Right renal cortex interstitium (tissue), 3 donors: ENCODE measurements at places on chromosomes 2 and 18. TPM values are rescaled to one million over a fixed set of nuclear protein-coding genes. Genes with fewer than 3 reads are reported as not detected.

TPGS2 gene
- 159 TPM for polyA plus RNA-seq

ATP6V1B1 gene
- 58.0 TPM for polyA plus RNA-seq

DNA sequence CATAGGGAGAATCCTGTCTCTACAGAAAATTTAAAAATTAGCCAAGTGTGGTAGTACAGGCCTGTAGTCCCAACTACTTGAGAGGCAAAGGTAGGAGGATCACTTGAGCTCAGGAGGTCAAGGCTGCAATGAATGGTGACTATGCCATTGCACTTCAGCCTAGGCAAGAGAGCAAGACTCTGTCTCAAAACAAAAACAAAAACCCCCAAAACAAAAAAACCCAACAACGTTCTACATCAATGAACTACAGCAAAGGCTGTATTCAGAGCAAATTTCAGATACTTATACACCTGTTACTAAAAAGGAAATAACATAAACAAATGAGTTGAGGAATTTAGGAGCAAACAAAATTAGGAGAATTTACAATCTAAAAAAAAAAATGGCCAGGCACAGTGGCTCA lies 22.6 kb downstream of the YES1 start:
- DNase-seq, result no peak

DNA sequence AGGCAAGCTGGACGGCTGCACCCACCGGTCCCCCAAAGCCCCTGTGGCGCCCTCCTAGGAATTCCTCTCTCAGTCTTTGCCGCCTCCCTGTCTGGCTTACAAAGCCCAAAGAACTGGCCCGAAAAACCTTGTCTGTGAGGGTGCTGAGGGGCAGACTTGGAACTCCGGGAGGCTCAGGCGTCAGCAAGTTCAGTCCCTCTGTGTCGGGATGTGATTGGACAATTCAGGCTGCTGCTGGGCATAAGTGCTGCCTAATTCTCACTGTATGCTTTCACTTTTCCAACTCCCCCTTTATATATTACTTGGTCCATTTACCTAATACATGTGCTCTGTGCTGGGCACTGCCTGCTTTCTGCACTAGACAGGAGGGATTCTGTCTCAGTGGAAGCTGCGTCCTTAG lies 20.3 kb upstream of the SH3RF3 start:
- DNase-seq, result no peak

DNA sequence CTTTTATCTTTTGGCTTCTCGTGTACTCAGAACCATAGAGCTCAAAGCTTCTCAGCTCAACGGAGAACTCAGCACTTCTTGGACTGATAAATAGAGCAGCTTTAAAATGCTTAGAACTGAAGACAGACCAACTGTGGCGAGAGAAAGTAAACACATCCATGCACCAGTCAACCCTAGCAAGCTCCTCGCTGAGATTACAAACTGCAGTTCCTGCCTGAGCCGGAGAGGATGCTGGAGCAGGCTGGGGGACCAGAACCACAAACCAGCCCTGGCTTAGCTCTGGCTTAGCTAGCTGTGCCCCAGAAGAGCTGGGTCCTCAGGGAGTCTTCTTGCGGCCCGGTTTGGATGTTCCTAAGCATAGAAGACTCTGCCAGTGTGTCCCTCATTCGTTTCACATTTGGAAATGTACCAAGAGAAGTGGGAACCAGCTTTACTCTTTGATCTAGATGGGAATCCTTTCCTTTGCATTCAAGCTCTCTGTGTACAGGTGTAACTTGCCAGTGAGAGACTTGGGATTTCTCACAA lies 5.6 kb downstream of the PAX8 start:
- DNase-seq, result no peak

DNA sequence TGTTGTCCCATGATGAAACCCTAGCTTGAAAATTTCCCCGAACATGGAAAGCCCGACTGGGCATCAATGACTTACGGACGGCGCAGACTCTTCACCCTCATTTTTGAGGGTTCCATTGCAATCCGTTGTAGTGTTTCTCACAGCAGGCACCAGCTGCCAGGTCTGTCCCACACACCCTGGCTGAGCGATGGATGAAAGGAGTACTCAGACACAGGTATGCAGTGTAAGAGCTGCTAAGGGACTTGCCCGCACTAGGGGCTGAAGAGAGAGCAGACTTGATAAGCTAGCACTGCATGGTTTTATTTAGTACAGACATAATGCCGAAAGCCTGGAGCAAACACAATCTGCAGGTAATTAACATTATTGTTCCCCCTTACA lies 15.8 kb downstream of the DYNAP start:
- no peak for DNase-seq

DNA sequence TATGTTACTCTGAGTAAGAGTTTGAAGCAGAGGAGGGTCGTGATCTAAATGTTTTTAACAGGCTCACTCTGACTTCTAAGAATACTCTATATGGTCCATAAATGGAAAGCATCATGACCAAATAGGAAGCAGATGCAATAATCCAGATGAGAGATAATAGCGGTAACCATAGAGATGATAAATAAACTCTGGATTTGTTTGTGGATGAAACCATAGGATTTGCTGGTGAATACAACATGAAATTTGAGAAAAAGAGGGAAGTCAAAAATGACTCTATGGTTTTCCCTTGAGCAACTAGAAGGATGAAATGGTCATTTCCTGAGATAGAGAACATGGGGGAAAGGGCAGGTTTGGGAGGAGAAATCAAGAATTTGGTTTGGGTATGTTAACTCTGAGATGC lies 3.9 kb downstream of the HEATR5B start:
- no peak for DNase-seq

DNA sequence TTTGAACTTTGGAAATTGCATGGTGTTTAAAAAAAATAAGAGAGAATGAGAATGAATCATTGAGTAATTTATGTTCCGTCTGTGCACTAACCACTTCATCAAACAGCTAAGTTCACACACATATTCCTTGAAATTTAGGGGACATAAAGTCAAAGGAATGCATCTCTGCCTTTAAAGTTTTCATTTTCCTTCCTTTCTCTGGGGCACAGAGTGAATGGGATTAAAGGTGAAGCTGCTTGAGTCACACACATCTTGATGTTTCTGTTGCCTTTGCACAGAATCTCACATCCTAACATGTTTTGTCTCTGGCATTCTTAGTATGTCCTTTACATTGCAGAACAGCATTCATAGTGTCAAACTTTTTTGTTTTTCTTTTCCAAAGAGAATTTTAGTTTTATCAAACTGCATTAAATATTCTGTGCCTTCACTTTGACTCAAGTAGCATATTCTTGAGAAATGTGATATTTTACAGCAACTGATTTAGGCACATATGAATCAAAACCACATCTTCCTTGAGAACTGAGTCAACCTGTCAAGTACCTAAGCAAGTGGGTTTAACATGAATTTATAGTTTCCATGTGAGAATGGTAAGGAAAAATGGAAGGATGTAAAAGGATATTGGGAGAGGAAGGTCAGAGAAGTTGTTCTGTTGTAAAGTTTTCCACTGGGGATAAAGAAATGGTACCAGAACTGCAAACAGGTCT lies 169.1 kb upstream of the THUMPD2 start:
- DNase-seq, result no peak

DNA sequence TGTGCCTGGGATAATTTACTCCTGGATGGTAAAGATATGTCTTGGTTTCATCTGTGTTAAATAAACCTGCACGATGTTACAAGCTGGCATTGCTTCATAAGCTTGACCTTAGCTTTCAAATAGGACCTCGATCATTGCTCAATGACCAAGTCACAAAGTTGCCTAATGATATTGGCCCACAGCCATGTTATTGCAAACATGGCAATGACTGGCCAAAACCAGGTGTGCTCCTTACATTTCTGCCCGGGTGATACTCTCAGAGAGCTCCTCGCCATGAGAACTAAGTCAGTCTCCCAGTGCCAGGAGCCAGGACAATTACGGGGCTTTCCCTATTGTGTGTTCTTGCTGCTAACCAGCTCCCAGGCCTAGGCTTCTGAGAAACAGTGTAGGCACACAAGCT lies 72.5 kb upstream of the CYP1B1 start:
- DNase-seq, result no peak

- DNase-seq, result no peak
Measured at GRCh38 chr18:261398-262073, 6.3 kb downstream of the THOC1 start.

GRCh38 chr2:28055325-28055970 lies 164.9 kb downstream of the BABAM2 start:
- DNase-seq, result no peak
